T-helper 17 cell (primary cell): ENCODE measurements at places on chromosomes 6 and 20.

DNA sequence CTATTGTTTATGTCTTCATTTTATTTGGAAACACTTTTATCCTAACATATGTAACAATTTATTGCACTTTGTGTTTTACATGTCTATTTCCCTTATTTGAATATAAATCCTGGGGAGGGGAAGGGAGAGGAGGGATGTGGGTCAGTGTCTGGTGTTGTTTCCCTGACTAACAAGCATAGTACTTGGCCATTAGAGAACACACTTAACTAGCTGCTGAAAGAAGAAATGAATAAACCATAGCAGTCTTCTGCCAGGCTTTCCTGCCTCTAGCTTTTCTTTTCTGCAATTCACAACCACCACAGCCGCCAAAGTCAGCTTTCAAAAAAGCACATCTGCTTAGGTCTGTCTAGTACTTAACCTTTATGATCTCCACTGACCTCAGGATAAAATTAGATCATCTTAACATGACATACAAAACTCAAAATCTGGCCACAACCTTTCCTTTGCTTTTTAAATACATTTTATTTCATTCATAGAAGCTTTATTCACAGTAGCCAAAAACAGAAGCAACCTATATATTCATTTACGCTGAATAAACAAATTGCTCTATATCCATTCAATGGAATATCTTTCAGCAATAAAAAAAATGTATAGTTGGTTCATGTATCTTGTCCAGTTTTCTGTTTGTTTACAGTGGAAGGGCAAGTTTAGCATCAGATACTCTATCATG lies 16.3 kb downstream of the PDSS2 start:
- no peak for DNase-seq

GRCh38 chr6:155040154-155040553 lies 45.0 kb downstream of the TIAM2 start:
- no peak for DNase-seq

DNA sequence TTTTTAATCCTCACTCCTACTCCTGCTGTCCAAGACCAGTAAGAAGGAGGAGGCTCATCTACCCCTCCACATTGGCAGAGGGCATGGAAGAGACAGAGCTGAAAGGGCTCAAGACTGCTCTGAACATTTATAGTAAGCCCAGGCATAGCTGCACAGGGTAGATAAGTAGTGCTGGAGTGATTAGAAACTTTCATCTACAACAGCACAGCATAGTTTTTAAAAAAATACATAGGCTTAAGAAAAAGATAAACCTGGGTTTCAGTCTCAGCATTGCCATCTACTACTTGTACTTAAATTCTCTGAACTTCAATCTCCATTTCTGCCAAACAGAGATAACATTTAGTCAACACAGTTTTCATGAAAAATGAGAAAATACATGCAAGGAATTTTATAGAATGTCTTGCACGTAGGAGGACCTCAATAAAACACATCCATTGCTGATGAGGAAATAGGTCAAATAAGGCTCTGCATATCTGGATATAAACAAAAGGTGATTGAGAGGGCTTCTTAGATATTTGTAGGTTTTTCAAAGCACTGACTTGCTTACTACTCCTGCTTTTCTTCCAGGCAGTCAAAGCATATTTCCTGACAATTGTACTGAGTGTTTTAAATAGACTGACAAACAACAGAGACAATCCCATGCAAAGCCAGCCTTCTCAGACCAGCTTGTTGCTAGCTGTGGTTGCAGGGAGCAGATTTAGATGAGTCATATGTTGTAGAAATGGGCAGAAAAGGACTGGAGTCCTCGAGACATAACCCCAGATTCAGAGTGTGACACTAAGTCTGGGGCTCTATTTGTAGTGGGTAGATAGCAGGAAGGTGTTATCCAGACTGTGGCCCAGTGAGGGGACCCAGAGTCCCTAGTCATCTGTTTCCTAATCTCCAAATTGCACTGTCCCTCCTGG lies 107.4 kb upstream of the TAB2 start:
- no peak for DNase-seq

GRCh38 chr20:53755733-53756531 lies 162.3 kb upstream of the ZNF217 start:
- no peak for DNase-seq

GRCh38 chr20:63119963-63120807 lies 95.7 kb downstream of the YTHDF1 start:
- no peak for DNase-seq

DNA sequence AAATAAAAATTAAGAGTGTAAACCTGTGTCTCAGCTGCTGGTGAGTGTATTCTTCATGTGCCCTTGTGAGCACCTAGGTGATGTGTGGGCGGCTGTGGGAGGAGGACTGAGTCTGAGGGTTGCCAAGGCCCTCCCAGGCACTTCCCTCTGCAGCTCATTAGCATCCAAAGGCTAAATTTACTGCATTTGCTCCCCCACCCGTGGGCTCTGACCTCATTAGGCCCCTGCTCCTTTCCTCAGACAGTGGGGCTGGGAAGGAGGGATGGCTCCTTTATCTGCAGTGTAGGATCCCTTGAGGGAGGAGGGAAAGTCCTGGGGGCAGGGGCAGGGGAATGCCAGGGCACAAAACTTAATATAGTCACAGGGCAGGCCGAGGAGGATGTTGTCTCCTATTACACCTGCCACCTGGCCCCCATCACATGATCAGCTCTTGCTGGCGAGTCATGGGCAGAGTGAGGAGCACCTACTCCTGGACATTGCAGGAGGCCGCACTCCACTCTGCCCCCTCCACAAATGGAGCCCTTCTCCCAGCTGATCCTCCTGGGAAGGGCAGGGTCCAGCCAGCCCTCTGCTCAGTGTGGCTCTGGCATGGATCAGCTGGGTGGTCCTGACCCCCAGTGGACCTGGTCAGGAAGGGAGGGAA lies 133.2 kb downstream of the MRPL14 start:
- DNase-seq, result no peak

DNA sequence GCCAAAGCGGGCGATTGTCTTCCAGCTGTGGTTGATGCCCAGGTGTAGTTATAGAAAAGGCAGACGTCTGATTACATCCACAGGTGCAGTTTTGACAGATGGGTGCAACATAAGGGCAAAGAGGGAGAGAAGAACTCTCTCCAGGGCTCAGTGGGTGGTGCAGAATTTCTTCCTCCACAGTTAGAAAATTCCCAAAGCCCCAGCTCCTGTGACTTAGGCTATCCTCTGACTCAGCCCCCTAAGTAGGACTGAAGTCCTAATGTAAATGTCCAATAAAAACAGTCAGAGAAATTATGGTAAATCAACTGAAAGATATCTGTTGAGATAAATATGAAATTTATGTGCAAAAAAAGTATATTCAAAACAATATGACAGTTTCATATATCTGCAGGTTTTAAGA lies 31.4 kb downstream of the LYRM4 start:
- DNase-seq, result no peak
